Activated naive CD4-positive, alpha-beta T cell treated with Interleukin-2 at 50 U/mL for 16 hours (primary cell): ENCODE measurements at places on chromosomes 11 and 22.

DNA sequence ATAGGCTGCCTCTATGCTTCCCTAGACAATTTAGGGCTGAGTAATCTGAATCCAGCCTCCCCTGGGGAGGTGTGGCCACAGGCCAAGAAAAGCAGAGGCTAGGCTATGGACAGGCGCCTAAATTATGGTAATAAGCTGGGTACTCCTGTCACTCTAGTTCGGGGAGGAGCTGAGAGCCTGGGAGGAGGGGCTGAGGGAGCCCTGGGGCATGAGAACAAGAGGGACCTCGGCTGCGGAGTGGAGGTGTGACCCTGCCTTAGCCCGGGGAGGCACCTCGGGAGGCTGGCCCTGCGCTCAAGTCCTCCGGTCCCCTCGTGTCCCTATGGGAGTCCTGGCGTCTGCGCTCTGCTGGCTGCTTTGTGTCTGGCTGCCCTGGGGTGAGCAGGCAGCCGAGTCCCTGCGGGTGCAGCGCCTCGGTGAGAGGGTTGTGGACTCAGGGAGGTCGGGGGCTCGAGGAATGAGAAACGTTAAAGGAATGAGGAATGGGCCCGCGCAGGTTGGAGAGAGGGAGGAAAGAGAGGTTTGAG, at the start of gene OTOG:
Gene OTOG (plus strand): TSS at position 209 of the 527 bp plus-strand sequence. CDS start 114 bp downstream, at position 323.
- DNase-seq: no peak

DNA sequence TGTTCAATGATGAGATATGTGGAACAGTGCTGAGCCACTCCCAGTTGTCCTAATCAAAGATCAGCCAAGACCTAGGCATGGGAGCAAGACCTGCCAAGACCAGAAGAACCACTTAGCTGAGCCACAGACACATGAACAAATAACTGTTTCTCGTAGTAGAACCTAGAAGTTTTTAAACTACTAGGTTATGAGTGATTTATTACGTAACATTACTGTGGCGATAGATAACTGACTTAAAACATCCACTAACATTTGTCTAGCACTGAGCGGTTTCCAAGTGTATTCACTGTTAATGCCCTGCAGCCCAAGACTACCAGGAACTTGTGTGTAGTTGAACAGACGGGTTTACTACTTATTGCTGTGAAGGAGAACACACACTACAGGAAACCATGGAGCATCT, 120.4 kb downstream of the SERGEF start:
- DNase-seq: no peak

GRCh38 chr11:2512431-2513407, 67.9 kb downstream of the KCNQ1 start:
- no peak for DNase-seq

DNA sequence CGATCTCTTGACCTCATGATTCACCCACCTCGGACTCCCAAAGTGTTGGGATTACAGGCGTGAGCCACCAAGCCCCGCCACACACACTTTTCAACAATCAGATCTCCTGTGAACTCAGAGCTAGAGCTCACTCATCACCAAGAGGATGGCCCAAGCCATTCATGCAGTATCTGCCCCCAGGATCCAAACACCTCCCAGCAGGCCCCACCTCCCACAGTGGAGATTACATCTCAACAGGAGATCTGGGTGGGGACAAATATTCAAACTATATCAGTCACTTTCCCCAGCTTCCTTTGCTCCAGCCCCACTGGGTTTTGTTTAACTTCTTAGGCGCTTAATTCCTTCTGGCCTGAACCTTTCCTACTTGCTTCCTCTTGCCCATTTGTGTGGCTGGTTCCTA, 26.3 kb upstream of the SORL1 start:
- no peak for DNase-seq

- DNase-seq: no peak
Measured at GRCh38 chr11:96680211-96681018, 290.6 kb downstream of the JRKL start.

- no peak for DNase-seq
Measured at GRCh38 chr22:20553947-20554741, 46.7 kb downstream of the MED15 start.

DNA sequence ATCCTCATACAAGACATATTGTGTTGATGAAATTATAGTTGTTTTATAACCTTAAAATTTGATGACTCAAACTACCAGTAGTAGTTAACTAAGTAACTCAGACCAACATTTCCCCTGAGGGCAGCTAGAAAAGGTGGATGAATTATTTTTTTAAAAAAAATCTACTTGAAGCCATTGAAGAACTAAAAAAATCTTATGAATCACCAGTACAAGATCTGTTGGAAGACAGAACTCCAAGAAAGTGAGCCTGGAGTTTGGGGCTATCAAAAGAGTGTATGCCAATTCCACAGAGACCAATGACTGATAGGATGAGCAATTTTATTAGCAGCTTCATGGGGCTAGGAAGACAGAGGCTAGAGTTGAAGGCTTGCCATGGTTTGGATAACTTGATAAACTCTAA, 72.4 kb downstream of the CYP2R1 start:
- DNase-seq: no peak

GRCh38 chr22:50260801-50261614, 475 bp downstream of the MAPK12 start:
- DNase-seq: peak; percentile 40

DNA sequence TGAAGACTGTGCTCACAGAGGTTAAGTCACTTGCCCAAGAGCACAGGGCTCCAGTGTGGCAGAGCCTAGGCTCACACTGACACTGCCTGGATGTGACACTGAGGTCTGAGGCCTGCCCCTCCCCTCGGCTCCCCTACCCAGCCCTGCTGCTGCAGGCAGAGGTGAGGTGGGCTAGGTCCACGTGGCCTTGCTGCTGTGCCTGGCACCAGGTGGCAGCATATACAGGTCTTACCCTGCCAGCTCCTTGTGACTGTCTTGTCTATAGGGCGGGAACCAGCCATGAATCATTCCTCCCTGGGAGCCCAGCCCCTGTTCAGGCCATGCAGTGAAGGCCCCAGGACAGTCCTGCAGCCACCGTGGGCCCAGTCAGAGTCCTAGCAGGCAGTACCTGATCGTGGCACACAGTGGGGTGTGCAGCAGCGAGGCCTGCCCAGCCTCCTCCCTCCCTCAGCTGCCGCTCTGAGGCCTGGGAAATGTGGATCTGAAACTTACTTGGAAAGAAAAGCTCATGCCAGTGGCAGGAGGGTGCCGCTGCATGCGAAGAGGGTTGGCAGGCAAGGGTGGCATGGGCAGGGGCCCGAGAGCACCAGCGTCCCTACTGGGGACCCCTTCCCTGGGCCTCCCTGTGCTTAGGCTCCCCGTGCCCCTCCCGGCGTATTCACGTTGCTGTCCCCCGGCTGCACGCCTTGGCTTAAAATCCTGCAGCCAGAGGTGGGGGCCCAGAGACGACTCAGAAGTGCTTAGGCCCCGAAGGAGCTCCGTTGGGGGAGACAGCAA, 1.2 kb upstream of the CERK start:
- DNase-seq: peak; percentile 72

GRCh38 chr22:25002241-25002985, 49.9 kb downstream of the KIAA1671 start:
- no peak for DNase-seq

GRCh38 chr11:66870616-66871520, 14.0 kb downstream of the LRFN4 start:
- DNase-seq: no peak

DNA sequence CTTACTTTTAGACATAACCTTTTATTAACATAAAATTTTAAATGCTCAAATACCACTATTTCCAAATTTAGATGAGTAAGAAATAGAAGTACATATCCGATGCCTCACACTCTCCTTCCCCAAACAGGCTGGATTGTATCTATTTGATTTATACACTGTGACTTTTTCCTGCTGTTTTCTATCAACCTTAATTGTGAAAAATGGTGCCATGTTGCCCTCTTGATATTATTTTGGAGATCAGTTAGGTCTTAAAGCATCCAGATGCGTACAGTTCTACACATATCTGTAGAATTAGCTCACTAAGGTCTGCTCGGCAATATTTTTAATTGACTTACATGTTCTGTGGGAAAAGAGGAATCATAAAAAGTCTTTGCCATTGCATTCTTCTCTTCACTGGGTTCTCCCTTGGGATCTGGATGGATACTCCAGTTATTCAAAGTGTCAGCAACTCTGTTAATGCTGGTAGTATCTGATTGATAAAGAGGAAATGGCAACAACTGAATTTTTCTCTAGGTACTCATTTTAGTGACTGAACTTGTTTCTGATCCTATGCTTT, 27.2 kb downstream of the EIF3M start:
- no peak for DNase-seq

GRCh38 chr11:33976495-33977199, 74.9 kb upstream of the CAPRIN1 start:
- DNase-seq: no peak

DNA sequence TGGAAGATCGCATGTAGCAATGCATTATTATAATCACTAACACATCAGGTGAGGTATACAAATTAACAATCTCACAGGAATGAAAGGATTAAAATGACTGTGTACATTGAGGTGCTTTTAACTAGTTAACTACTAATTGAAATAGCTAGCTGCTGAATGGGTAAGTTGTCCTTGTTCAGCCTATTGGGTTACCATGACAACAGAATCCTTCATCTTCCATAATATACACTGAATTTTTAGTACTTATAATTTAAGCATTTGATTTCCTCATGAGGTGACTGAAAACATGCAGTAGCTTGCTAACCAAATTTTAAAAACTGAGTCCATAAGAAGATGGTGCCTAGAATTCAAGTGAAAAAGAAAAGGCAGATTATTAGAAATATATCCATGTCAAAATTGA, 347.9 kb downstream of the FAT3 start:
- DNase-seq: no peak

GRCh38 chr11:106679181-106679580, 339.1 kb downstream of the GUCY1A2 start:
- no peak for DNase-seq

DNA sequence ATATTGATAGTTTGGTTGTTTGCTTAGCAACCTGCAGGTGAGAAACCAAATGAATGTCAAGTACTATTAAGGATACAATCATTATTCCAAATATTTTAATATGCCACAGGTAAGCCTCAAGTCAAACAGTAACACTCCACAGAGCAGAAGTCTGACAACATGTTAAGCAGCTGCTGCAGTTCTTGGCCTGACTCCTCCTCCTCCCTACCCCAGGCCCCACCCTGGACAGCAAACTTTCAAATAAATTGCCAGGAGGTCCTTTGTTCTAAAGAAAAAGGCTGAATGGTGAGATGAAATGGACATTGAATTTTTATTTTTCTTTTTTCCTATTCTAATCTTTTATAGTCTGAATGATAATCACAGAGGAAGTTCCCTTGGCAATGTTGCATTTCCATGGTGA, 260.0 kb upstream of the POU2AF2 start:
- no peak for DNase-seq
